Dermis lymphatic vessel endothelial cell (primary cell): ENCODE measurements at places on chromosomes 1 and 21. TPM values are rescaled to one million over a fixed set of nuclear protein-coding genes. Genes with fewer than 3 reads are reported as not detected.

The PADI4 gene
- not detected in 2 replicates for total RNA-seq

The IVL gene
- not detected in 2 replicates for total RNA-seq

The TFF2 gene
- total RNA-seq = not detected in 2 replicates

The HFM1 gene
- total RNA-seq = 0.11 and 0.69 TPM in 2 replicates

The CATSPERE gene
- 0.77 and 0.98 TPM in 2 replicates for total RNA-seq

The FAM167B gene
- 0.17 and 0.22 TPM in 2 replicates for total RNA-seq

The S100A4 gene
- total RNA-seq = 18.1 and 19.9 TPM in 2 replicates

The THEMIS2 gene
- 34.7 and 39.4 TPM in 2 replicates for total RNA-seq

The F5 gene
- under 0.01 TPM in 1 of 2 replicates, not detected in the other for total RNA-seq

The SERPINC1 gene
- 0.22 TPM in 1 of 2 replicates, not detected in the other for total RNA-seq

The JTB gene
- total RNA-seq = 80.6 and 85.5 TPM in 2 replicates

The PLA2G2A gene
- not detected in 2 replicates for total RNA-seq

The IL22RA1 gene
- not detected in 2 replicates for total RNA-seq

The DISP1 gene
- total RNA-seq = 0.65 and 1.4 TPM in 2 replicates

The FMN2 gene
- total RNA-seq = 0.26 and 0.98 TPM in 2 replicates

The WNT4 gene
- total RNA-seq = 0.76 and 0.77 TPM in 2 replicates

The RGS4 gene
- 1.2 and 12.6 TPM in 2 replicates for total RNA-seq

The TNFRSF14 gene
- 76.1 and 161 TPM in 2 replicates for total RNA-seq
